ENCODE measurements at places on chromosomes 13 and 19. TPM values are rescaled to one million over a fixed set of nuclear protein-coding genes. Genes with fewer than 3 reads are reported as not detected.

The TBC1D4 gene
- polyA plus RNA-seq, result 2.9 TPM

The PNMA8A gene
- 234 TPM for polyA plus RNA-seq

The KRTDAP gene
- not detected for polyA plus RNA-seq

The SLC25A41 gene
- 3.8 TPM for polyA plus RNA-seq

The SGTA gene
- polyA plus RNA-seq, result 80.6 TPM

The RFX1 gene
- polyA plus RNA-seq, result 3.0 TPM
